Fibroblast of villous mesenchyme (primary cell): ENCODE measurements at places on chromosomes 6 and 20. TPM values are rescaled to one million over a fixed set of nuclear protein-coding genes. Genes with fewer than 3 reads are reported as not detected.

GRCh38 chr6:162211022-162211421 is 516.5 kb downstream of the PRKN start:
- DNase-seq, result no peak

- no peak for DNase-seq
These were observed 8.8 kb downstream of the ZBTB46 start for GRCh38 chr20:63822276-63822696.

DNA sequence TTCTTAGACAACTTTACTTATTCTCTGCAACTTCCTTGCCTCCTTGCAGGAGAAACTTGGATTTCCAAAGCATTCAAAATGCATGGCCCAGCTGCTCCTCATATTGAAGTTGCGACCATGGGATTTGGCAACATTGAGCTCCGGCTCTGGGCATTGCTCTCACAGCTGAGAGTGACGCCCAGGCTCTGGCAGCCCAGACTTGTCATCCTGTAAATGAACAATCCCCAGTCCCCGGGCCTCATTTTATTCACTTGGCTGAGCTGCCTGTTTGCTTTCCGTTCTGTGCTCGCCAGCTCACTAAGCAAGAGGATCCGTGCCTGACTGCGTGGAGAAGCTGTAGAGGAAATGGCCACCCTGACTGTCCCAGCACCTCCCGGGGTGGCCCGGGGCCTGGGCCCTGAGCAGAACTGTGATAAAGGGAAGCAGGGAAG is 119.5 kb upstream of the CD93 start:
- DNase-seq, result peak; percentile 28

DNA sequence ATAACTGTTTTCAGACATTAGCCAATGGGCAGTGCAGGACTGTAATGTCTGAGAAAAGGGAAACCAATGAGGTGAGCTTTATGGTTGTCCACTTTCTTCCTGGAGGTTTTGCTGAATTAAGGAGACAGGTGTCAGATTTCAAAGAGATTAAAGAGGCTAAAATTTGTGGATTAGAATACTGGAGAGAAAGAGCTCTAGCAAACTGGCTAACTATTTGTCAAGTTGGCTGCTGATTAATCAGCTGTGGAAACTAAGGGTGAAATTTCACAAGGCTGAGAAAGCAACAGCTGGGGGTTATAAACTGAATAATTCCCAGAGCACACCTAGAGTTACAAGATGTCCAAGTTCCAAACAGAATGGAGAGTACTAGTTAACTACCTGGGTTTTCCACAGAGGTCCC is 198.9 kb downstream of the TBC1D32 start:
- DNase-seq, result no peak

DNA sequence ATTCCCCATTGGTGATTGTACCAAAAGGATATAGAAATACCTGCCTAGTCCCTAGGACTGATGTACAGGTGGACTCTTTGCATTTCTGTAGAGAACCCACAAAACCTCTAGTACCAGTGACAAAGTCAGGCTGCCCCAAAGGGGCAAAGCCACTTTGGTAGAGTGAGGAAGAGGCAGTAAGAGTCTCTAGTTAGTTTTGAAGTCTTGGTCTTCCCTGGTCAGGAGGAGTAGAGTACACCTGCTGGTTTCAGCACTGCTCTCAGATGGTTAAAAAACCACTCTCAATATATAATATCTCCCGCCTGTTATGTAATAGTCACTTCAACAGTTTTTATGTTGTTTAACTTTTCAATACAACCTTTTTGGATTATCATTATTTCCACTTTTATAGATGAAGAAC is 344.9 kb downstream of the CDKAL1 start:
- DNase-seq, result no peak

DNA sequence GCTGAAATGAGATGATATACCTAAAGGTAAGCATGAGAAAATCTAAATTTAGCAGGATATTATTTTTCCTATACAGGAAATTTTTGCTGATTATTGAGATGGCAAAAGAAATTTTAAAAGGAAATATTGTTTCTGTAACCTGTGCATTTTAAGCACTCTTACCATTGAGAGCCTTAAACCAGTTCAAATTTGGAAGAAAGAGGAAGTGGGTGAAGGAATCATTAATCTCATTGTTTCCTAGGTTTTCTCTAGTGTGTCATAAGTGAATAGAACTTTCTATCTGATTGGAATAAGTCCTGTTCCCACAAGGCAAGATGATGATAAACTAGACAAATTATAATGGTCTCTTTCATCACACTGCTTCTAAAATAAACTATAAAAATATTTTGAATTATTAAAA is 22.4 kb upstream of the FKBP1C start:
- DNase-seq, result no peak

DNA sequence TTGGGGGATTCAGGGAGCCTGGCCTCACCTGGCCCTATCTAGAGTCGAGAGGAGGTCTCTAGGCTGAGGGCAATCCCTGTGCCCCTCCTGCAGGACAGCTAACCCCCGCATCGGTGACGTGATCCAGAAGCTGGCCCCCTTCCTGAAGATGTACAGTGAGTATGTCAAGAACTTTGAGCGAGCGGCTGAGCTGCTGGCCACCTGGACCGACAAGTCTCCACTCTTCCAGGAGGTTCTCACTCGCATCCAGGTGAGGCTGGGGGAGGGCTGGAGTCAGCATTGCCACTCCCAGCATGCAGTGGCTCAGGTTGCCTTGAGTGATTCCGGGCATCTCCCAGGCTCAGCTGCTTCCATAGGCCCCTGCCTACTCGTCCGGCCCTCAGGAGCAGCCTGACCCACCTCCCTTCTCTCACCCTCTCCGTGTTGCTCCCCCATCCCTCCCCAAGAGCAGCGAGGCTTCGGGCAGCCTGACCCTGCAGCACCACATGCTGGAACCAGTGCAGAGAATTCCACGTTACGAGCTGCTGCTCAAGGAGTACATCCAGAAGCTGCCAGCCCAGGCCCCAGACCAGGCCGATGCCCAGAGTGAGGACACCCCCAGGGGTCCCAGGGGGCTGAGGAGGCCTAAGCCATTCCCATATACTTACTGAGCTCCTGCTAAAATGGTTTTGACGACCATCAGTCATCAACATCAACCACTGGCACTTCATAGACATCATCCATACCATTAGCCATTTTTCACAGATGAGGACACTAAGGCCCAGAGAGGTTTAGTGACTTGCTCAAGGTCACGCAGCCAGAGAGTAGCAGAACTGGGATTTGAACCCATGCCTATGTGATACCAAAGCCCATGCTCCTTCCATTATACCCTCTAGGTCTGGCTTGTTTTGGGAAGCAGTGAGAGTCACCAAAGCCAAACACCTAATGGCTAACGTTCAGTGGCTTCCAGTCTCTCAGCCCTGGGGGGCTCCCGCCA is 8.3 kb downstream of the FGD2 start:
- no peak for DNase-seq

- DNase-seq, result no peak
These were observed 174.6 kb downstream of the GJA10 start for GRCh38 chr6:90068703-90069523.

DNA sequence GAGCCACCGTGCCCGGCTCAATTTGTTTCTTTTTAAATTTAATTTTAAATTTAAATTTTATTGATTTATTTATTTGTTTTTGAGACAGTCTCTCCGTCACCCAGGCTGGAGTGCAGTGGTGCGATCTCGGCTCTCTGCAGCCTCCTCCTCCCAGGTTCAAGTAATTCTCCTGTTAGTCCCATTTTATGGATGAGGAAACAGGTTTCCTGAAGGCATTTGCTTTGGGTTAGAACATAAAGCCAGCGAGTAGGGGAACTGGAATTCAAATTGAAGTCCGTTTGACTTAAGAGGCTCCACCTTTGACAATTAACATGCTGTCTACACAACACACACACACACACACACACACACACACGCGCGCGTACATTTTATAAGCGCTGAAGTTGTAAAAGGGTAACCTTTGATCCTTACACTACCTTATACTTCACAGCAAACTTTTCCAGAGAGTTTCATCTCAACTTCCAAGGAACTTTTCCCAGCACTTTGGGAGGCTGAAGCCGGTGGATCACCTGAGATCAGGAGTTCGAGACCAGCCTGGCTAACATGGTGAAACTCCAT is 232.0 kb downstream of the BCAS1 start:
- no peak for DNase-seq

DNA sequence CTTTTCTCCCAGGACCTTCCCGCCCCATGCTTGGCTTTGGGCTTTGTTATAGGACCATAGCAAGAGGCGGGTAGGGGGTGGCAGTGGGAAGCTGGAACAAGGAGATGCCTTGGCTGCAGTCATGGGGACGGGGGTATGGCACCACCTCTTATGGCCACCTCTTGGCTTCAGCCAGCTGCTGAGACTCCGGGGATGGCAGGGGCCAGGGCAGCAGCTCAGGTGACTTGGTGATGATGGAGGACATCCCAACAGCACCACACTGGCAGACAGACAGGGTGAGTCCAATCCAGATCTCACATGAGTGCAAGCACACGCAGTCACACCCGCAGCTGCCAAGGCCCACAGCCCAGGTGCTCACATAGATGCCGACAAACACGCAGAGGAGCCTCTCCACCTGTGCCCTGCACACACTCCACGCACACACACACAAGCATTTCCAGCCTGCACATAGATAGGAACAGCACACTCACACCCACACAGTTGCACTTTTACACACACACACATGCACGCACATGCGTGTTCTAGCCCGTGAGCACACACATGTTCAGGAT is 6.2 kb downstream of the NOL4L start:
- no peak for DNase-seq

- DNase-seq, result no peak
These were observed 34.4 kb downstream of the RRBP1 start for GRCh38 chr20:17647391-17648314.

DNA sequence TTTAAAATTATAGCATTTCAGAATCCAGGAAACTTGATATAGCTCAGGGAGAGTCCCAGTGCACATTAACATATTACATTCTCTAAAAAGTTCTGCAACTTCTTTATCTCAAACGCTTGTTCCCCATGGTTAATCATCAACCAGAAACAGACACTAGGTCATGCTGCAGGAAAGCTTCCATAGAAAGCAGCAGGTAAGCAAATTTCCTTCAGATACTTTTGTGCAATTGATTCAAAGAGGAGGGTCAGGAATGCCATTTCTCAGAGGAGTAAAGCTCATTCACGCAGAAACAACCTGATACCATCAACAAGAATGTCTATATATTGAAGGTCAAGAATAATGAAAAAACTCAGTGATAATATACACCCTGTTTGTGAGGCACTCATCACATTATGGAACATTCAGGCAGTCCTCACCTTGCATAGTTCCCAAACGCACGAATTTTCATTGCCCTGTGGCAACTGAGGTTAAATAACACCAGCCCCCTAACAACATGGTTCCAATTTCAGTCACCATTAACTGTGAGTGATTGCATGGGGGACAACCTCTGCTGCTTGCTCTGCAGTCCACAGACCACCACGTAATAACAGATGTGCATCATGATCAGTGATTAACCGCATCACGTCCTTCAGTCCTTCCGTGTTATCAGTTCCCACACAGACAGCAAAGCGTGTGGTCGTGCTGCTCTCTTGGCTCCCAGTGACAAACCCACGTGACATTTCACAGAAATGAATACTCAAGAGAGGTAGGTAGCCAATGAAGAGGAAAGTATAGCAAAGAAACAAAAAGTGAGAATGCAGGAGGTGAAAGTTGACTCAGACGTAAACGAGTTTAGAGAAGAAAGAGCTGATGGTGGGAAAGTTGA is 95.7 kb downstream of the LY86 start:
- no peak for DNase-seq

DNA sequence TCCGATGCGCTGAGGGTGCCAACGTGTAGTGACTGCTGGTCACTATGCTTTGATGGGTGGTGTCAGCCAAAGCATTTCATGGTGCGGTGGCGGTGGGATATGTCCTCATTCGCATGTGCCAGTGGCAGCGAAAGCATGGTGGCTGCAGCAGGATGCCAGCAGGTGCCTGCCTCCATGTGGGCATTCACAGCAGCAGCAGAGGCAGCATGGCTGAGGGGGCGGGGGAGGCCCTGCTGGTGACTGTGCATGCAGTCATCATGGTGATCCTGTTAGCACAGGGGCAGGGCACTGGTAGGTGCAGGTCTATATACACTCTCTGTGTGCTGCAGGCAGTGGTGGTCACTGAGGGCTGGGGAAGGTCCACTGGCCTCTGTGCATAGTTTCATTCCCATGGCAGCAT is 22.0 kb downstream of the FIG4 start:
- DNase-seq, result no peak

- peak; percentile 46 for DNase-seq
These were observed 238.2 kb downstream of the SOX4 start for GRCh38 chr6:21831521-21832291.

The TPX2 gene
- 35.4 and 62.2 TPM in 2 replicates for total RNA-seq

The SLC17A5 gene
- 40.3 and 46.6 TPM in 2 replicates for total RNA-seq

The RHAG gene
- total RNA-seq, result not detected in 2 replicates

The METTL24 gene
- total RNA-seq, result 0.32 TPM in 1 of 2 replicates, not detected in the other

The OR2B6 gene
- not detected in 2 replicates for total RNA-seq

The PRPH2 gene
- total RNA-seq, result 2.6 and 5.2 TPM in 2 replicates

The TCF15 gene
- total RNA-seq, result not detected in 2 replicates

The COL19A1 gene
- 0.32 and 1.3 TPM in 2 replicates for total RNA-seq

The BMP7 gene
- not detected in 2 replicates for total RNA-seq

The SLC44A4 gene
- total RNA-seq, result not detected in 2 replicates

The CFAP61 gene
- 0.43 TPM in 1 of 2 replicates, not detected in the other for total RNA-seq

The CYP21A2 gene
- under 0.01 TPM in 2 replicates for total RNA-seq

The DCDC2 gene
- total RNA-seq, result under 0.01 and 0.43 TPM in 2 replicates

The SSTR4 gene
- not detected in 2 replicates for total RNA-seq
